ENCODE measurements at places on chromosomes 3 and 15.

- DNase-seq: no peak
These were observed 700 bp upstream of the EDEM1 start for GRCh38 chr3:5186858-5187155.

DNA sequence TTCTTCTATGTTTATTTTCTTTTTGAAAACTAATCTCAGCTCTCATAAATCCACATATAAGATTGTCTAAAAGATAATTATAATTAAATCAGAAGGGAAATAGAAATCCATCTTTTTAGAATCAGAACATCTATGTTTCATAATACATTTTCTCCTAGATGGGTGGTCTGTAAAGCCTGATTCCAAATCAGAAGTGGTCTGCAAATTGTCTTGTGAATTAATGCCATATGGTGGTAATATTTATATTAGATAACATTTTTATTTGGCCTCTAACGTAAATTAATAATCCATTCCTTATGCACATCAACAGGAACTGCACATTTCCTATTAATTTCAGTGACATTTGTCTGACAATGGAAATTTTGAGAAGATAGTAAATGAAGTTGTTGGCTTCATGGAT, 52.8 kb upstream of the TBC1D5 start:
- no peak for DNase-seq

DNA sequence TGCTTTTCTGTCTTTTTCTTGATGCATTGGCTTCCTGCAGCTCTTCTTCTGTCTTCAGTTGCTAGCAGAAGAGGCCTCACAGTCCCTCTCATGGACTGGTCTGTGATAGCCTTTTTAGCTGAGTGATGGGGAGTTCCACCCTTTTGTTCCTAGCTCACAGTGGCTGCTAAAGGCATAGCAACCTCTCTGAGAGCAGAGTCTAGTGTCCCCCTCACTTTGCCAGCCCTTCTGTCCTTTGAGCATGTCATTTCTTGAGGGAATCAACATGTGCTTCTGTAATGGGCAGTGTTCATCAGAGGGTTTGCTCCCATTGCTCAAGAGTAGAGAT, 44.4 kb downstream of the GAP43 start:
- no peak for DNase-seq

DNA sequence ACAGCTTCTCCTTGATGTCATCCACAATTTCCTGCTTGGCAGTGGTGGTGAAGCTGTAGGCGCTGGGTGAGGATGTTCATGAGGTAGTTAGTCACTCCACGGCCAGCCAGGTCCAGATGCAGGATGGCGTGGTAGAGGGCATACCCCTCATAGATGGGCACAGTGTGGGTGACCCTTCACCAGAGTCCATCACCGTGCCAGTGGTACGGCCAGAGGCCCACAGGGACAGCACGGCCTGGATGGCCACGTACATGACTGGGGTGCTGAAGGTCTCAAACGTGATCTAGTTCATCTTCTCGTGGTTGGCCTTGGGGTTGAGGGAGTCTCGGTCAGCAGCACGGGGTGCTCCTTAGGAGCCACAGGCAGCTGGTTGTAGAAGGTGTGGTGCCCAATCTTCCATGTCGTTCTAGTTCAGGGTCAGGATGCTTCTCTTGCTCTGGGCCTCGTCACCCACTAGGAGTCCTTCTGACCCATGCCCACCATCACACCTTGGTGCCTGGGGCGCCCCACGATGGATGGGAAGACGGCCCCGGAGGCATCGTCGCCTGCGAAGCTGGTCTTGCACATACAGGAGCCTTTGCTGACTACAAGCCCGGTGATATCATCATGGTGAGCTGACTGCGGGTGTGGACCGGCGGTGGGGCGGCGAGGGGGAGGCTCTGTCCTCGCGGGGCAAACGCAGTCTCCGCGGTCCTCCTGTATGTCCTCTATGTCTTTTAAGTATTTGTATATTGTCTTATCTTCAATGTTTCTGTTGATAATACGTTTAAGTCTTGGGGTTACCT, 1119.0 kb downstream of the NAALADL2 start:
- no peak for DNase-seq

DNA sequence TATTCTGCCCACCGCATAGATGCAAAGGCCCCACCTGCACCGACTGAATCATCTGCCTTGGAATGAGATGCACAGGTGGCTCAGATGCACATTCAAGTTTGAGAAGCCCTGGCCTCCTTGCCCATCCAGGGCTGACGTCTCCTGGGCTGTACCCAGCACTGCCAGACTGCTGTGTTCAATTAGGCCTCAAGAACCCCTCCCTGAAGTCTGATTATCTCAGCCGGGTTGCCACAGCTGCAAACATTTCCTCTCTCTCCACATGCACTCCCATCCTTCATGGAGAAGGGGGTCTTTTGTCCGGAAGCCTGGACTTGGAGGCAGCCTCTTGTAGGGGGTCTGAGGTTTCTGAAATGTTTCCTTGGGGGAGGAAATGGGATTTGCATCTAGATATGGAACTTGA, 459.4 kb upstream of the PROK2 start:
- DNase-seq: no peak

GRCh38 chr3:127572186-127572585, 18.3 kb downstream of the TPRA1 start:
- no peak for DNase-seq

GRCh38 chr3:5294356-5294755, 106.8 kb downstream of the EDEM1 start:
- no peak for DNase-seq

GRCh38 chr15:23035964-23036566, 3.3 kb downstream of the TUBGCP5 start:
- no peak for DNase-seq

- DNase-seq: no peak
These were observed 274.0 kb upstream of the TGFBR2 start for GRCh38 chr3:30332196-30333021.

- DNase-seq: no peak
These were observed 9.7 kb downstream of the ETV5 start for GRCh38 chr3:186099178-186099577.

DNA sequence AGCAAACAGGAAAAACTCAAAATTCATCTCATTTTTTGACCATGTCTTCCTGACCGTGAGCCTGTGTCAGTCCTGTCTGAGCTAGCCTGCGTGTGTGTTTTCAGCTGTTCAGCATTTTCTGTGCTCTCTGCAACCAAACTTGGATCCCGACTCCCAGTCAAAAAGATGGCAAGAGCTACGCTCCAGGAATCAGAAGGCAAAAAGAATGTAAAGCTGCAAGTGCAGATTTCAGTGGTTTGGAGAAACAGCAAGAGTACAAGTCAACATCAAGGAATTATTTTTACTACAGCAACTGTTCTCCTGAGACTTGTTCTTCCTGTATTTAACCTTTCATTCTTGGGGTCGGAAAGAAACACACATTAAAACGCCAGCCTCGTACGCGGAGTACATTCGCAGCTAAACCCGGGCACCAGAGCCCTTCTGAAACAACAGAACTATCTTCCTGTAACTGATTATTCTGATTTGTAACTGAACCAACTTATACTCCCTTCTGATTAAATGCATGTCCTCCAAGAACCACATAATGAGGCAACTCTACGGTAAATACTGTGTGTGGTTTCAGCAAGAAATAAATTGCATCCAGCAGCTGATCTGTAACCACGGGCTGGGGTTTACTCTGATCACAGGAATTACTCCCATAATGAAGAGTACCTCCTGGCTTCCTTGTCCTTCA, 107.4 kb downstream of the LRIG1 start:
- DNase-seq: no peak

- no peak for DNase-seq
These were observed at the start of gene IL20RB for GRCh38 chr3:136957751-136958288. TSS of gene IL20RB (plus strand) at chr3:136957983. CDS start at chr3:136958114, 131 bp downstream.

DNA sequence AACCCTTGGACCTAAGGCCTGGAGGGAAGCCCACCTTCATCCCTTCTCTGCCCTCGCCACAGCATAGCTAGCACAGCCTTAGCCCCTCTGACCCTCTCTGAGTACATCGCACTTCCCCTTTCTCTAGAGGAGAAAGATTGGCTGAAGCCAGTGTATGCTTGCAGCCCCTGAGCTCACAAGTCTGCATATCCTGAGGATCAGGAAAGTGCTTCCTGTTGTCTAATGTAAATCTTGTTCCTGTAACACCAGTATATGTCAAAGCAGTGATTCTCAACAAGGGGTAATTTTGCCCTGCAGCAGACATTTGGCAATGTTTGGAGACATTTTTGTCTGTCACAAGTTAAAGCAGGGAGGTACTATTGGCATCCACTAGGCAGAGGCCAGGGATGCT, 2.2 kb upstream of the PRKCD start:
- DNase-seq: no peak

GRCh38 chr3:51777985-51778384, 1.1 kb downstream of the IQCF6 start:
- DNase-seq: no peak

- no peak for DNase-seq
These were observed 4.6 kb upstream of the SKIL start for GRCh38 chr3:170352936-170353335.

GRCh38 chr3:34106879-34107278, 308.4 kb downstream of the PDCD6IP start:
- DNase-seq: no peak

DNA sequence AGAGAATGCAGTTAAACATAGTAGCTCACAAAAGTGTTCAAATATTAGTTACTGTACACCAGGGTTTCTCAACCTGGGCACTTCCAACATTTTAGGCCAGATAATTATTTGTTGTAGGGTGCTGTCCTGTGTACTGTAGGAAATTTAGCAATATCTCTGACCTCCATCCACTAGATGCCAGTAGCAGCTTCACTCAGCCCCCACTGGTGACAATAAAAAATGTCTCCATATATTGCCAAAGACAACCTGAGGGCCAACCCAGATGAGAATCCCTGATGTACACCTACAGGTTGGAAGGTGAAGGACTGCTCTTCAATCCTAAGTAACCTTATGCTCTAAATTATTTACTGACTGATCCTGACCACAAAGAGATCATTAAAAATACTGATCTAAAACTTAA, 32.5 kb downstream of the DCUN1D1 start:
- DNase-seq: no peak

- no peak for DNase-seq
These were observed 30.6 kb downstream of the DCLK3 start for GRCh38 chr3:36733723-36734122.

DNA sequence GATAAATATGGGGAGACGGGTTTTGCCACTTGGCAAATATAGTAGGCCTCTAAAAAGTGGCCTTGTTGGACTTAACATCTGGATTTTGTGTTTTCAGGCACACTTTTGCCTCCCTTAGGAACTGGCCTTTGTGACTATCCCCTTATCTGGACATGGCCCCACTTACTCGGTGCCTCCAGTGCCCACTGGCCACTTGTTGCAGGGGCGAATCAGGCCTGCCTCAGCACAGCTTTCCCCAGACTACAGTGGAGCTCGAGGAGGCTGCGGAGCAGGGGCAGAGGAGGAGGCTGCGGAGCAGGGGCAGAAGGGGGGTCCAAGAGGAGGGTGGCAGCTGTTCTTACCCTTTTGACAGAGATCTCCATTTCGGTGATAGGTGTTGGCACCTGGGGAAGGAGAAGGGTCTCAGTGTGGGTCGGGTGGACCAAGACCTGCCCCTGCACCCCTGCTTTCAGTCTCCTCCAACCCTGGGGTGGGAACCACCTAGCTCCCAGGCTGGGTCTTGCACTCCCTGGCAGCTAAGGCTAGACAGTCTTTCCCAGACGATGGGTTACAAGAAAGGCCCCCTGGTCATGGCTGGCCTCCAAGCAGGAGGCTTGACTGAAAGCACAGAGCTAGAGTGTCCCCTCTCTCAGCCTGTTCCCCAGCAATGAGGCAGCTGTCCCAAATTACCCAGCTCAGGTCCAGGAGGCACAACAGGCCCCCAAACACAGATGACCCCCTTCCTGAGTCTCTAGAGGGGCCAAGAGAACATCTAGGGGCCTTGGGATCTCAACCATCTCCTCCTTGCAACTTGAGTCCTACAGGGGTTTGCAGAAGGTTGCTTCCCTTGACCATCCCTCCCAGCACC, 6.1 kb downstream of the SEMA3G start:
- no peak for DNase-seq

DNA sequence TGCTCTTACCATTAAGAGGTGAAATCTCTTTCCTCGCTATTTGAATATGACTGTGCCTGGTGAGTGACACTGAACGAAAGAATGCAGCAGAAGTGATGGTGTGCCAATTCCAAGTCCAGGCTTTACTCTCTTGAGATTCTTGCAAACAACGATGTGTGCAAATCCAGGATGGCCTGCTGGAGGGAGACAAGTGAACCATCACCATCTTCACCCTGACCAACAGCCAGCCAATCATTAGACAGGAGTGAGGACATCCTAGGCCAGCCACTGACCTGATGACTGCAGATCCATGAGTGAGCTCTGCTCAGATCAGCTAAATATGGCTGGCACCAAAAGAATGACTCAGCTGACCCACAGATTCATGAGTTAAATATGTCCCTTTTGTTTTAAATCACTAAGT, 878.0 kb downstream of the PDCD6IP start:
- DNase-seq: no peak

DNA sequence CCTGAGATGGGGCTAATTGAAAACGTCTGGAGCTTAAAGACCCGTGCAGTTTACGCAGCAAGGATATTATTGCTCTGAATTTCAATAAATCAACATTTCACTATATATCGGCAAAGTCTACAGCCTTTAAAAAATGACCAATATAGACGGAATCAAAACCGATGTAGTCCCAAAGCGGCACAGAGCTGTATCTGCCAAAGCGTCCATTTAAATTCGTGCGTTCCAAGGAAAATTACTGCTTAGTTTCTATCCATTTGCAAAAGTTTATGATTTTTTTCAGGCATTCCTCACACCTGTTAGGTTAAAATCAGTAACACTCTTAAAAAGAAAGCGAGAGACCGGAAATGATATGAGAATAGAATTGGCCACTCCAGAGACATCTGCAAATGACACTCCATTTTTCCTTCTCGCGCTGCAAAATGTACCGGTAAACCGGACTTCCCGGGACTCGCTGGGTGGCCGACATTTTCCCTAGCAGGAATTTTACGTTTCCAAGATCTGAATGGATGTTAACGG, 777 bp upstream of the EIF4A2 start:
- DNase-seq: no peak

DNA sequence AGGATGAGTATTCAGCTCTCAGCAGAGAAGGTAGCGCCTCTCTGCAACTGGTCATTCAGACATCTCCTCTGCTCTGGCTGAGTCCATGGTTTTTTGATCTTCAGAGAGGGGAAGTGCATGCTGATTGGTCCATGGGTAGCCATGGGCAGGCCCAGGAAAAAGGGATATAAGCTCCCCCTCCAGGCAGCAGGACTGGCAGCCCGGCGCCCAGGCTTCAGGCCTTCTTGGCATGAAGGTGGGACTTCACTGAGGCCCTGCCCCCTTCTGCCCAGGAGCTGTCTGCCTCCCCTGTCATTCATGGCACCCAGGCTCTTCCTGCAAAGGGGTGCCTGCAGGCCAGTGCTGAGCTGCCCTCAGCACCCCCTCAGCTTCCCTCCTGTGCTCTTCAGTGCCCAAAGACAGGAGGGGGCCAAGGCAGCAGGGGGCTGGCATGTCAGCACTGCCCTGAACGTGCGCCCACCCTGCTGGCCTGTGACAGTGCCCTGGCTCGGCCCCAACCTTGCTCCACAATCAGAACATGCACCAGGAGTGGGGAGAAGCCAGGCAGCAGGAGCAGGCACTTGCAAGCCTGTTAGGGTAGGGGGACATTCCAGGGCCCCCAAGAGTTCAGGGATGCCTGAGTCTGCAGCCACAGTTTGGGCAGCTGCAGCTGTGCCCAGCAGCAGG, 13.8 kb upstream of the NR1I2 start:
- no peak for DNase-seq

- DNase-seq: no peak
These were observed 42.2 kb downstream of the TBC1D2B start for GRCh38 chr15:78035321-78035751.

All from stimulated activated CD8-positive, alpha-beta memory T cell treated with anti-CD3 and anti-CD28 coated beads, Interleukin-2, amount 100 ng/mL, for 1 hour (primary cell).